ENCODE measurements at places on chromosomes 4 and X.
A peak's percentile ranks its signal among the peaks of the same experiment; 100 is the strongest.

GRCh38 chrX:123873956-123874355 is 14.1 kb downstream of the XIAP start:
- no peak for DNase-seq

GRCh38 chr4:3613967-3614730 is 81.9 kb upstream of the LRPAP1 start:
- no peak for DNase-seq

- DNase-seq, result no peak
These were observed 5.5 kb upstream of the SMIM20 start for GRCh38 chr4:25908491-25908901.

GRCh38 chrX:45888518-45888917 is 656.7 kb downstream of the ZNF674 start:
- no peak for DNase-seq

DNA sequence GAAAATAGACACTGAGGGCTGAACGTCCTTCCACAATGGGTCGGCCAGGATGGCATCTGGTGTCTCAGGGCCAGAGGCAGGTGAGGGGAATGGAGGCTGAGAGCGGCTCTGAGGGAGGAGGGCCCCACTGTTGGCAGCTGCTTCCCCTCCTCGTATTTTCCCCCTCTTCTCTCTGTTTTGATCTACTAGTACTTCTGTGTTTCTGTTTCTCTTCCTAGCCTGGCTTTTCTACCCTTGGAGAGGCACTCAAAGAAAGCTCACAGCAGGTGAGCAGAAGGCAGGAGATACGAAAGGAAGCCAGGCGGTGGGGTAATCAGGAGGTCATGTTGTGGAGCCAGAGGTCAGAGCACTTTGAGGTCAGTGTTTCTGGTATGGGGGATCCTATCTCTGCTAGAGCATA is 151.8 kb upstream of the GATB start:
- DNase-seq, result no peak

GRCh38 chr4:136156947-136157346 is 1375.3 kb downstream of the PCDH18 start:
- no peak for DNase-seq

DNA sequence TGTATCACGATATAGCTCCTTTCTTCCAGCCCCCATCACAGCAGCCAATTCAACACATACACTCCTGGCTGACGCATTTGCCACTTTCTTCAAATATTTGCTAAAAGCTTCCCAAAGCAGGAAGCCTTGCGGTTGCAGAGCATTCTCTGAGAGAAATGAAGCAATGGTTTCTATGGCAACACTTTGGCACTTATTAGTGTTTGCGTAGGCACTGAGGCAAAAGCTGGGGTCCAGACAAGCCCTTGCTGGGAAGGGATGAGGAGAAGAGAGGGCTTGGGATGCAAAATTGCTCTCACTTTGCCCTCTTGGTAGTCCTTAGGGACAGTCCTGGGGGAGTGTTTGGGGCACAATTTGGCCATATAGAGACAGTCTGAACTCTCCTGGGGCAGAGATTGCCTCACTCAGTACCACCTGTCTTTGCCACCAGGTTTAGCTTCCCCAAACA is 55.0 kb upstream of the PAK3 start:
- peak; percentile 50 for DNase-seq
